Activated CD4-positive, alpha-beta T cell treated with anti-CD3 and anti-CD28 coated beads for 24 hours (primary cell): ENCODE measurements at places on chromosomes 12 and 14.

DNA sequence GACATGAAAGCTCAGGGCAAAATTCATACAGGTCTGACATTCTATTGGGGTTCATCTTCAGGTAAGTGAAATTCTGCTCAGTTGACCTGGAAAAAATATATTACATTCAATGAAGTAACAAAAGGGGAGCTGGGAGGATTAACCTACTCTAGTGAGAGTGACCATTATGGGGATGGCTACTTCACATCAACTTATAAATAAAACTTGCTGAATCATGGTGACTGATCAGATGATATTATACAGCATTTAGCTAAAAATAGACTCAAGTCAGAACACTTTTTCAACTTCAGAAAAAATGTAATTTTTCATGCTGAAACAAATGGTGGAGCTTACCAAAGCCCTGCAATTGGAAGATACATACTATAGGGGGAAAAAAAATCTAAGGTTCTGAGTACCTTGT, 800.2 kb downstream of the FSCB start:
- no peak for DNase-seq

GRCh38 chr12:92707926-92708325, 5.1 kb downstream of the PLEKHG7 start:
- DNase-seq: no peak

- DNase-seq: no peak
These were observed 138.7 kb upstream of the DYRK2 start for GRCh38 chr12:67509666-67510386.

DNA sequence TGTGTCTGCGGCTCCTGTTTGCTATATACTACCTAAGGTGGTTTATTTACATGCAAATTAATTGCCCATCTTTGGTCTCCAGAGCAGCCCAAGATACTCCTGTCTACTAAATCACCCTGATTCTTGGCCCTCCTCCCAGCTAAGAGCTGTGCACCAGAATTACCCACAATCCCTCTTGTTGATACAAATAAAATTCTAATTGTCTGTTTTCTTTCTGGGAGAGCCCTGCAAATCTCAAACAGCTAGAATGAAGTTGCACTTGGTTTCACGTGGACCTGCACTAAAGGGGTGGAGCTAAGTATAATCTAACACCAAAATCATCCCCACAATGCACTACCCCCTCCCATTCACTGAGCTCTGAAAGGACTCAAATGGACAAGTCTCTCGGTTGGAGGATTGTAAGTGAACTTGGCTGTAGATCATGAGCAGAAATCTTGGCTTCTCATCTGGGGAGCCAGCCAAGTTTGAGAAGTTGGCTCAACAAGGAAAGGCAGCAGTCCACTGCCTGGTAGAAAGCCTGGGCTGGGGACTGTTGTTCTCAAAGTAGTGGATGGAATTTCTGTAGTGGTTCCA, 6.6 kb downstream of the MAX start:
- DNase-seq: no peak

DNA sequence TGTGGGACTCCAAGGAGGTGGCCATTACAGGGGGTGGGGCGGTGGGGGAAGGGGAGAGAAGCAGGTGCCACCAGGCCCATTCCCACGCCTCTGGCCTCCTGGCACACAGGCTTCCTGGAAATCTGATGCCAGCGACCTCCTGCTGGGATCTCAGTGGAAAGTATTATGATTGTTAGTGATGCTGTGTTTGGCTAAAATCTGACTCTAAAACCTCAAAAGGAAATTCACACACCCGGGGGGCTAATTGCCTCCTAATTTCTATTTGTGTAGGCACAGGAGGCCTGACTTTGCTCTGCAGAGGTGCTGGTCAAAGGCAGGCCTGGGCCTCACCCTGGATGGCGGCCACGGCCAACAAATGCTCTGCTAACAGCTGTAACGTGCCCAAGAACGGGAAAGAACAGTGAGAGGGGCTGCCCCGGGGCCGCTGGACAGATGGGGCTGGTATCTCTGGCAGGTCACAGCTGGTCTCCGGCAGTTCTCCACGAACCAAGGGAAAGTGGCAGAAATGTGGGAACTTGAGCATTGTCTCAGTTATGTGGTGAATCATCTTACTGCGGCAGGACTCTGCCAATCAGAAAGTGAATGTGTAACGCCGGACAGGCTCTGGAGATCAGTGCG, 14.3 kb downstream of the FAM181A start:
- no peak for DNase-seq

DNA sequence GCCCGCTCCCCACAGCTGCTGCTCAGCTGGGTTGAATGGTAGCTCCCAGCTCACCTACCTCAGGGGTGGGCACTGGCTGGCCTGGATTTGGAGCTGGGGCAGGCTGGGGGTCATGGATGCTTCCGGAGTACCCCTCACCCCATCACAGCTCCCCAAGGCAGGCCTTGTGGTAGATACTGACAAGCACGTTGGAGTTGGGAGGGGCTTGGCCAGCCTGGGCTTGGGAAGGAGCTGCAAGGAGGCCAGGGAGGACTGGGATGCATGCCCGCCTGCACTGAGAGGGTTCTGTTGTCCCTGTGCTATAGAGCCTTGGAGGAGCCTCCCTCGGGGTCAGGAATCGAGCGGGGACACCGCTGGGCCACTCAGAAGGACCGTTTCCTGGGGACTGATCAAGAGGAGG, 14.2 kb downstream of the TMEM63C start:
- DNase-seq: no peak

- DNase-seq: no peak
These were observed 109.3 kb upstream of the ETV6 start for GRCh38 chr12:11540156-11540555.

GRCh38 chr12:57590479-57590863, 521 bp upstream of the PIP4K2C start:
- DNase-seq: no peak

DNA sequence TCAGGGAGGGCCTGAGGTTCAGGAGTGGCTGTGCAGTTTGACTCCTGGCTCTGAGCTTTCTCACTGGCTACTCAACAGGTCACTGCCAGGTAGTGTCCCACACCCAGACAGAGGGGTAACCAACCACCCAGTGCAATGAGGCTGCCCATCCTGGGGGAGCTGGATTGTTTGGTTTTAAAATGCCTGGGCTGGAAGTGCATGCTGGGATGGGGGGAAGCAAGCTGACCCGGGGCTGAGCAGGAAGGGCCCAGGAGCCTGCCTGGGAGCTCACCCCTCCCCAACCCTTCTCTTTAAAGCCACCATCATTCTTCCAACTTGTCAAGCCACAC, 12.6 kb upstream of the ABHD12B start:
- DNase-seq: no peak

GRCh38 chr14:93619176-93619793, 169.0 kb downstream of the PRIMA1 start:
- no peak for DNase-seq

- DNase-seq: no peak
These were observed 160.9 kb upstream of the EEA1 start for GRCh38 chr12:93089805-93090569.

DNA sequence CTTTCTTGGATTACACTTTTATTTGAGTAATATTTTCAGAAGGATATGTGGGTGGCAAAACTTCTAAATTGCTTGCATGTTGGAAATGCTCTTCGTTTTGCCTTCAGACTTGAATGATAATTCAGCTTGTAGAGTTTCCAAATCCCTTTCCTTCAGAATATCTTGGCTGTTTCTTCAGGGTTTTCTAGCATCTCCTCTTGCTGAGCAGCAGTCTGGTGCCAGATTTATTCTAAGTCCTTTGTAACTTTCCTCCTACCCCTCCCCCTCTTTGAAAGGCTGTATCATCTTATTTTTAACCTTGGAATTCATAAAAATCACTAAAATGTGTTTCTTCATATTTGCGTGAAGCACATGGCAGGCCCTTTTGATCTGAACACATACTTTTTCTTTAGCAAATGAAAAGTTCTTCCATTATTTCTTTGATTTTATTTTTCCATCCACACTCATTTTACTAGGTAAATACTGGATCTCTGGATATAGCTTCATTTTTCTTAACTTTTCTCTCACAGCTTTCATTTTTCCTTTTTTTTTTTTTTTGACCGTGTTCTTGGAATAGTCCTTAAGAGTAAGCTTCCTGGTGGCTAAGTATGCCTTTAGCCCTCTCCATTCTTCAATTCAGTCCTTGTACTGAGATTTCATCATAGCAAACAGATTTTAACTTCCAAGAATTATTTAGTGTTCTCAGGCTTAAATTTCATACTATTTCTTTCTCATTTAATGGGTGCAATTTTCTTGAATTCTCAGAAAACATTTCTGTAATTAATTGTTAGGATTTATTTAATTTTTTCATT, 102.0 kb downstream of the SLC38A4 start:
- no peak for DNase-seq

DNA sequence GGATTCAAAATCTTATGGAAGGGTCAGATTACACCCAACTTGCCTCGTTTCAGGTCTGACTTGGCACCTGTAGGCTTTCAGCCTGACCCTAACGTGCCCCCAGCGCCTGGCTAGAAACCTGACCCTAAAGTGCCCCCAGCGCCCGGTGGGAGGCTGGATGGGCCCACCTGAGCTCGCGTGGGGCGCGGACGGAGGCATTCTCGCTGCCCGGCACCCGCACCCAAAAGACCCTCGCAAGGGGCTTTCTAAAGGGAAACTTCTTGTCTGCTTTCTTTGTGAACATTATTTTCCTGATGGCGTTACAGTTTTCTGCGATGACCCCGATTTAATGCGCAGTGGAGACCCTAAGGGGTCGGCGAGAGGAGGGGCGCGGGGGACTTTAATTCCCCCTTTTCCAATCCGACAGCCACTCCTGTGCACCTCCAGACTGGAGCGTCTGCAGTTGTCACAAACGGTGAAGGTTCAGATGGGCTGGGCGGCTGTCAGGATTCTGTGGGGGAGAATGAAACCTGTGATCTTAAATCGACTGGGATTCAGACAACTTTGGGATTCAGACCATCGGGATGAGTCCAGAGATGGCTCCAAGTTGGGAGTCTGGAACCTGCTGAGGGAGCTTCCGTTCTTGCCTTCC, 751 bp upstream of the HRK start:
- no peak for DNase-seq

DNA sequence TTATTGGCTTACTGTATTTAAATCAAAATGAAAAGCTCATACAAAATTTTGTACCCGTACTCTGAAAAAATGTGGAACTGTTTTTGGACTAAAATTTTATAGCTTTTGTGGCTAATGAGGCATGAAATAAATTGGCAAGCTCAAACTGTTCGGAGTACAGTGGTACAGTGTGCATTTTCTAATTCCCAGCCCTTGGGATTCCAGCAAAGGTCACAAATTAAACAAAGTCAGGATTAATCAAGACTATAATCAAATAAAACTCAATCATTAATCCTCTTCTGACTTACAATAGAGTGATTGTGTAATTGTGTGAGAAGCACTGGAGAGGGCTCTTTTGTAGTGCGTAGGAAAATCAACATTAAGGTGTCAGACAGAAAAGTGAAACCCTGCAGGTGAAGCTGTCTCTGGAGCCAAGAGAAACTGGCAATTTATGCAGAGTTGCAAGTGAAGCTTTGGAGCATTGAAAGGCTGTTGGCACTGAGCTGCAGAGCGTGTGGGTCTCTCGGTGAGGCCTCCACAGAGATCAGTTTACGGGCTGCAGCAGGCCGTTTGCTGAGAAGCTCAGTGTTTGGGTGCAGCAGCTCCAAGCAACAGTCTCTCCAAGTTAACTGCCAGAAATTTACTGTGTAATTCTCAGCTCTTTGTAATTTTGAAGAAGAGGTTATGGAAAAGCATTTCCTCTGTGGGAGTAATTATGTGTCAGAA, 275.9 kb downstream of the FBXL14 start:
- DNase-seq: no peak
